Endothelial cell of umbilical vein (primary cell): ENCODE measurements at places on chromosomes 7 and 10.

DNA sequence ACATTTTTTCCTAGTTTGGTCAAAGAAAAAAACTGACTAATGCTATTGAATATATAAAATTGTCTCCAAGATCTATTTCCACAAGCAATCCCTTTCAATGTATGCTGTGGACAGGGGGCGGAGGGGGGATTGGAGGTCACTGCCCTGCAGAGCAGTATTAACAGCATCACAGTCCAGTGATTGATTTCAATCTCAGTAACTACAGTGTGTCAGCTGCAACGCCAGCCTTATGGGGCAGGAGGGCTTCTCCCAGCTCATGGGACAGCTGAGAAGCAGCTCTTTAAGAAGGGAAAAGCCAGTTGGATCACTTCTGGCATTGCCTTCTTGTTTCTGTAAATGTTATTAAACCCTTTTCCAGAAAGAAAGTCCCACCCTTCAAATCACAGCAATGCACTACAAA lies 65.0 kb downstream of the RAPGEF5 start:
- no peak overlapping the region for H3K4me3 ChIP-seq
- no peak for DNase-seq
- no peak overlapping the region for H3K27ac ChIP-seq
- no peaks in the 10 kb centered on the region for H3K27me3 ChIP-seq
- peaks cover 5% of the 10 kb centered on the region for H3K4me1 ChIP-seq

- no peak overlapping the region for H3K4me3 ChIP-seq
- peaks cover 7% of the 10 kb centered on the region for H3K4me1 ChIP-seq
- peak overlapping the region; percentile 33 for H3K27ac ChIP-seq
- peak; percentile 54 for DNase-seq
Observed at GRCh38 chr7:137687556-137688265, 159.1 kb downstream of the DGKI start.

GRCh38 chr10:29804025-29804852 lies 169.5 kb upstream of the SVIL start:
- H3K27me3 ChIP-seq, result no peaks in the 10 kb centered on the region
- H3K36me3 ChIP-seq, result no peaks in the 10 kb centered on the region
- H3K4me1 ChIP-seq, result peaks cover 54% of the 10 kb centered on the region
- peak overlapping the region; percentile 31 for H3K4me3 ChIP-seq
- peak; percentile 99 for DNase-seq

- H3K4me3 ChIP-seq, result no peak overlapping the region
- no peaks in the 10 kb centered on the region for H3K36me3 ChIP-seq
- no peak overlapping the region for H3K27ac ChIP-seq
- H3K4me1 ChIP-seq, result no peaks in the 10 kb centered on the region
Observed at GRCh38 chr10:131034451-131034850, 277.1 kb downstream of the TCERG1L start.

DNA sequence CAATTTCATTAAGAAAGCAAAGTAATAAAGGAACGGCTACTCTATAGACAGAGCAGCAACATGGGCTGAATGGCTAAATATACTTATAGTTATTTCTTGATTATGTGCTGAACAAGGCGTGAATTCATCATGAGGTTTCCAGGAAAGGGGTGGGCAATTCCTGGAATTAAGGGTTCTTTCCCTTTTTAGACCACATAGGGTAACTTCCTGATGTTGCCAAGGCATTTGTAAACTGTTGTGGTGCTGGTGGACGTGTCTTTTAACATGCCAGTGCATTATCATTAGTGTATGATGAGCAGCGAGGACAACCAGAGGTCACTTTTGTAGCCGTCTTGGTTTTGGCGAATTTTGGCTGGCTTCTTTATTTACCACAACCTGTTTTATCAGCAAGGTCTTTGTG lies 28.5 kb upstream of the ZMYND11 start:
- no peaks in the 10 kb centered on the region for H3K36me3 ChIP-seq
- no peak for DNase-seq
- no peak overlapping the region for H3K27ac ChIP-seq
- no peak overlapping the region for H3K4me3 ChIP-seq
- no peaks in the 10 kb centered on the region for H3K4me1 ChIP-seq
- no peaks in the 10 kb centered on the region for H3K27me3 ChIP-seq

GRCh38 chr7:131231381-131232220 lies 96.1 kb upstream of the MKLN1 start:
- no peaks in the 10 kb centered on the region for H3K36me3 ChIP-seq
- no peaks in the 10 kb centered on the region for H3K27me3 ChIP-seq
- H3K4me3 ChIP-seq, result no peak overlapping the region

GRCh38 chr7:158685693-158686092 lies 18.9 kb downstream of the NCAPG2 start:
- no peak for DNase-seq
- no peak overlapping the region for H3K4me3 ChIP-seq
- H3K36me3 ChIP-seq, result no peaks in the 10 kb centered on the region
- peaks cover 9% of the 10 kb centered on the region for H3K4me1 ChIP-seq
- no peaks in the 10 kb centered on the region for H3K27me3 ChIP-seq
- H3K27ac ChIP-seq, result no peak overlapping the region

DNA sequence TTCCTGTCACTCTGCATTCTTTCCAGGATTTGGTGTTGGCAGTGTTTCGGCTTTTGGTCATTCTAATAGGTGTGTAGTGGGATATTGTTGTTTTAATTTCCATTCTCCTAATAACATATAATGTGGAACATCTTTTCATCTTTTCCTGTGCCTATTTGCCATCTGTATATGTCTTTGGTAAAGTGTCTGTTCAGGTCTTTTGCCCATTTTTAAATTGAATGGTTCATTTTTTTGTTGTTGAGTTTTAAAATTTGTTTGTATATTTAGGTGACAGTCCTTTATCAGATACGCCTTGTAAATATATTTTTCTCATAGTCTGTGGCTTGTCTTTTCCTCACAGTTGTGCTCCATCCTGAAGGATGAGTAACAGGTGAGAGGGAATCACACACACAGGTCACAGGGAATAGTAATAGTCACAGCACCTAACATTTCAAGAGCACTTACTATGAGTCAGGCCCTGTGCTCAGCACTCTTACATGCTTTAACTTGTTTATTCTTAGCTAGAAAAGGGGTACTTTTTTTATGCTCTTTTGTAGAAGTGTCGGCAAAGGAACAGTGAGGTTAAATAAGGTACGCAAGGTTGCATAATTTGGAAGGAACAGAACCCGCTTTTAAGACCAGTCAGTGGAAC lies 117.1 kb upstream of the GATA3 start:
- no peak for DNase-seq
- peaks cover 11% of the 10 kb centered on the region for H3K4me1 ChIP-seq
- H3K4me3 ChIP-seq, result no peak overlapping the region
- H3K36me3 ChIP-seq, result no peaks in the 10 kb centered on the region

DNA sequence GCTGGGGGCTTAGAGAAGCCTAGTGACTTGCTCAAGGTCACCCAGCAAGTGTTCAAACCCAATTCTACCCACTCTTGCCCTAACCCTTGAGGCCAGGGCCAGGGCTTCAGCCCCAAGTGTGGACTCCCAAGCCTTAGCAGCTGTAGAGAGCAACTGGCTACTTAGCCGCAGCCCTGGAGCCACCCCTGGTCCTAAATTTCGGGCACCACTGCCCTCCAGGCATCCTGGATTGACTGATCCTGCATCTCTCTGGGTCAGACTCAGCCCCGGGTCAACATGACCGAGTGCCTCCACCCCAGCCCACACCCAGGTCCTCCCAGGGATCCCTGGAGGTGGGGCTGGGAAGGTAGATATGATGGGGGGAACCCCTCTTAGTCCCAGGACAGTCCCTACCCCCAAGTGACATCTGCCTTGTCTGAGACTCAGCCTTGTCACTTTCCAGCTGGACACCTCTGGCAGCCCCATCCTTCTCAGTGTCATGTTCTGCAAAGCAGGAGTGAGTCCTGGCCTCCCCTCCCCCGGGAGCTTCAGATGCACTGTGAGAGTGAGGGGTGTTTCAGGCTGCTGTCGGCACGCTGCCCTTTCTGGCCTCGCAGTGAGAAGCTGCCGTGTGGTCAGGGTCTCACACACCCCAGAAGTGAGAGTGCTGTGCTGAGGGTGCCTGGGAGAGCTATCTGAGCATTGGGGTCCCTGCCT lies 89.8 kb downstream of the ZMIZ1 start:
- no peaks in the 10 kb centered on the region for H3K36me3 ChIP-seq
- DNase-seq, result no peak
- peak overlapping the region; percentile 95 for H3K27ac ChIP-seq
- H3K4me3 ChIP-seq, result no peak overlapping the region
- H3K27me3 ChIP-seq, result no peaks in the 10 kb centered on the region

DNA sequence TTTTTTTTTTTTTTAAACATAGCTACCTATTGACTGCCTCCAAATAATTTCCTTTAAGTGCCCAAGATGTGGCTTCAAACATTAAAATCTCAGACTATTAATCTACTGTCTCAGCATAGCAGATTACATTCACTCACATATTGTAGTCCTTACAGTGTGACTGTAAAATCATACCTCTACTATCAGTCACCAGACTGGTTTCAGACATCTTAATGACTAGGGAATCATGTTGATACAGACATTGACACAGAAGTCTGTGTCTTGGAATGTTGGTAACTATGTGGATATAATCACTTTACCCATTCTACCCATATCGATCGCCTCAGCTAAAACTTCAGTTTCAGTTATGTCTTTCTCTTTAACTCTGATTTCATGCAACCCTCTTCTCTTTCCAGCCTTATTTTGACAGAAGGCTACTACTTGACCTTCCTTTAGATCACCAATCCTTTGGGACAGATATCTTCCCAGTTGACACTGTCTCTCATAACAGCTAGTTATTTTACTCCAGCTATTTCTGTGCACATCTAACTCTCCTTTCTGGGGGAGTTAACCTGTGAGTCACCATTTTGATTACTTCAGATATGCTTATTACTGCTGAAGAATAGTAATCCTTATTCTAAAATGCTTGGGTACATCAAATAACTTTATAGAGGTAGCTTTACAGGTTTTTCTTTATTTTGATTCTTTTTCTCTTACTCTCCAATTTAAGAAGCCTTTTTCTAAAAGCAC lies 7.0 kb downstream of the TNKS2 start:
- no peak overlapping the region for H3K4me3 ChIP-seq
- no peak overlapping the region for H3K27ac ChIP-seq
- DNase-seq, result no peak
- H3K36me3 ChIP-seq, result peaks cover 2% of the 10 kb centered on the region

DNA sequence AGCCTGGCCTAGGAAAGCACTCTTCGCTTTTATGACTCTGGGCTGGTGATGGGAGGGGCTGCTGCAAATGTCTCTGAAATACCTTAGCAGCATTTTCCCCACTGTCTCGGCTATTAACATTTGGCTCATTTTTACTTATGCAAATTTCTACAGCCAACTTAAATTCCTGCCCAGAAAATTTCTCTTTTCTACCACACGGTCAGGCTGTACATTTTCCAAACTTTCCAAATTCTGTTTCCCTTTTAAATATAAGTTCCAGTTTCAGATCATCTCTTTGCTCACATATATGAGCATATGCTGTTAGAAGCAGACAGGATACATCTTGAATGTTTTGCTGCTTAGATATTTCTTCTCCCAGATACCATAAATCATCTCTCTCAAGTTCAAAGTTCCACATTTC lies 332.3 kb downstream of the ADK start:
- no peaks in the 10 kb centered on the region for H3K36me3 ChIP-seq
- no peak overlapping the region for H3K27ac ChIP-seq
- H3K4me1 ChIP-seq, result no peaks in the 10 kb centered on the region
- no peaks in the 10 kb centered on the region for H3K27me3 ChIP-seq
- no peak overlapping the region for H3K4me3 ChIP-seq
- no peak for DNase-seq

- H3K27me3 ChIP-seq, result no peaks in the 10 kb centered on the region
- H3K4me3 ChIP-seq, result no peak overlapping the region
- H3K36me3 ChIP-seq, result no peaks in the 10 kb centered on the region
- DNase-seq, result no peak
- H3K4me1 ChIP-seq, result no peaks in the 10 kb centered on the region
Observed at GRCh38 chr10:44575601-44576380, 190.9 kb upstream of the CXCL12 start.

DNA sequence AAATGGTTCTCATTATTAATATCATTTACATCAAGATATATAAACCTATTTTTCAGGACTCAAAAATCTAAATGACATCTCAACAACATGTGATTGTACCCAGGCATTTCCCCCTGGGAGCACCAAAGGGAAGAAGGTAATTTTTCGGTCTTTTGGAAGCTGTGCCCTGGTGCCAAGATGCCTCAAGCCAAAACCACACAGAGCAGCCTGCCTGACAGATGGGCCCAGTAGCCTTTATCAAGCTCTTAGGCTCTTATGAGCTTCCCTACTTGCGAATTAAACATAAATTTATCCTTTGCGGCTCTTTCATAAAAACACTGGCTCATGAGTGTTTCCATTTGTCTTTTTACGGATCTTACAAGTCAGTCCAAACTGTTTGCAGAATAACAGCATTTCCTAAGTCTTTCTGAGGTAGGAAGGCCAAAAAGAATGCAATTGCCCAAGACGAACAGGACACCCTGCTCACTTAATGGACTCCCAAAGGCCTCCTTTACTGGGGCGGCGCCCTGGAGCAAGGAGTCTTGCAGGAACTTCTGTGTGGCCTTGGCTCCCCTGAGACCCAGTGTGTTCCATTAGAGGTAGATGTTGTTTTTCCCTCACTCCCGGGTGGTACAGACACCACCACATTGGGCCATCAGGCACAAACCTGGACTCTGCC lies 4.1 kb upstream of the RASSF4 start:
- no peak overlapping the region for H3K4me3 ChIP-seq
- peaks cover 11% of the 10 kb centered on the region for H3K4me1 ChIP-seq
- no peaks in the 10 kb centered on the region for H3K27me3 ChIP-seq
- H3K27ac ChIP-seq, result no peak overlapping the region
- DNase-seq, result no peak

- no peak overlapping the region for H3K27ac ChIP-seq
- no peak overlapping the region for H3K4me3 ChIP-seq
- no peaks in the 10 kb centered on the region for H3K36me3 ChIP-seq
- DNase-seq, result peak; percentile 25
- no peaks in the 10 kb centered on the region for H3K4me1 ChIP-seq
Observed at GRCh38 chr7:95102662-95103061, 195.3 kb downstream of the PPP1R9A start.

- no peak within 1 kb of the TSS for H3K27ac ChIP-seq
- H3K4me1 ChIP-seq, result no peaks in the 10 kb centered on the region
- DNase-seq, result no peak
- no peaks in the 10 kb centered on the region for H3K36me3 ChIP-seq
Observed at GRCh38 chr7:137343281-137343841, at the start of gene PTN. Gene PTN, minus strand, starts transcription at chr7:137343733. Its CDS starts 88,760 bp downstream, at chr7:137254973.

DNA sequence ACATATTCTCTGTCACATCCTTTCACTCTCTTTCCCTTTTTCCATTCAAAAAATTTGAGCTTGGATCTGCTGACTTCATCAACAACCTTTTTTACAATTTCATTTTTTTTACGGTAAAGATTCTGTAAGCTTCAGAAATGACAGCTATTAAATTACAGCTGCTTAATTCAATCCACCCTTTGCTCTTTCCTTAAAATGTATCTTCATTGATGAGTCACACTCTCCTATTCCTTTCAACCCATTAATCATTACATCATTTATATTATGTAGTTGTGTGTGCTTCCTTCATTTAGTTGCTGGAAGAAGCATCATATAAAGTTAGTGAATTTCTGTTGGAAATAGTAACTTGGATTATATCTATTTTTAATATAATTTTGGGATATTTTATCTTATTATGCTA lies 67.1 kb upstream of the MAGI2 start:
- H3K36me3 ChIP-seq, result no peaks in the 10 kb centered on the region
- H3K27ac ChIP-seq, result no peak overlapping the region
- no peak for DNase-seq
- no peaks in the 10 kb centered on the region for H3K27me3 ChIP-seq
- H3K4me1 ChIP-seq, result no peaks in the 10 kb centered on the region
- H3K4me3 ChIP-seq, result no peak overlapping the region

- no peaks in the 10 kb centered on the region for H3K36me3 ChIP-seq
- peaks cover 15% of the 10 kb centered on the region for H3K4me1 ChIP-seq
- H3K27me3 ChIP-seq, result no peaks in the 10 kb centered on the region
- peak overlapping the region; percentile 9 for H3K27ac ChIP-seq
- DNase-seq, result peak; percentile 65
Observed at GRCh38 chr7:116417593-116418345, 81.8 kb upstream of the CAV2 start.

GRCh38 chr7:149820622-149821190 lies 17.5 kb upstream of the ZNF862 start:
- no peaks in the 10 kb centered on the region for H3K27me3 ChIP-seq
- no peaks in the 10 kb centered on the region for H3K4me1 ChIP-seq
- no peak for DNase-seq
